ENCODE measurements at places on chromosomes 5 and 9.

- DNase-seq = no peak
Measured at GRCh38 chr5:76565009-76565408, 58.2 kb downstream of the F2RL2 start.

GRCh38 chr5:145110834-145111233, 724.3 kb downstream of the PRELID2 start:
- DNase-seq = no peak

- DNase-seq = no peak
Measured at GRCh38 chr5:175021841-175022625, 297.7 kb downstream of the MSX2 start.

DNA sequence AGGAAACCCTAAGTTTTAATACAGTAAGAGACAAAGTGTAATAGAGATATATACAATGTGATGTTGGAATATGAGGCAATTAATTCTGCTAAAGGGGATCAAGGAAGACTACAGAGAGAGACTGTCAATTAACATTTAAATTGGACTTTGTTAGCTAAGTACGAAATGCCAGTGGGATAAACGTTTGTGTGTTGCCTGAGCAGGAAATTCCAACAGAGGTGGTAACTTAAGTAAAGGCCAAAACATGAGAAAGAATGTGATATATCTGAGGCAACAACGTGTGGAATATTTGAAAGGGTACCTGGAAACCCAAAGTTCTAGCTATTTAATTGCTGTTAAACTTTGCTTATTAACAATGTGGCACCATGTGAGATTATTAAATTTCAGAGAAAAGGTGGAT, 1666.9 kb upstream of the WWC1 start:
- no peak for DNase-seq

GRCh38 chr9:18543406-18544192, 69.6 kb downstream of the ADAMTSL1 start:
- no peak for DNase-seq

- peak; percentile 59 for DNase-seq
Measured at GRCh38 chr5:72848474-72849428, 32.3 kb downstream of the TNPO1 start.

DNA sequence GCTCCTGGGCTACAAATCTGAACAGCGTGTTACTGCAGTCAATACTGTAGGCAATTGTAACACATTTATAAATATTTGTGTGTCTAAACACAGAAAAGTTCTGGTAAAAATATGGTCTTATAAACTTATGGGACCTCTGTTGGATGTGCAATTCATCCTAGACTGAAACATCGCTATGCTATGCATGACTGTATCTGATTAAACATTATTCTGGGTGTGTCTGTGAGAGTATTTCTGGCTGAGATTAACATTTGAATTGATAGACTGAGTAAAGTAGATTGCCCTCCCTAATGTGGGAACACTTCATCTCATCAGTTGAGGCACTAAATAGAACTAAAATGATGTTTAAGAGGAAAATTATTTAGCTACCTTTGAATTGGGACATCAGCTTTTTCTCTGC, 24.3 kb upstream of the PRDM9 start:
- no peak for DNase-seq

DNA sequence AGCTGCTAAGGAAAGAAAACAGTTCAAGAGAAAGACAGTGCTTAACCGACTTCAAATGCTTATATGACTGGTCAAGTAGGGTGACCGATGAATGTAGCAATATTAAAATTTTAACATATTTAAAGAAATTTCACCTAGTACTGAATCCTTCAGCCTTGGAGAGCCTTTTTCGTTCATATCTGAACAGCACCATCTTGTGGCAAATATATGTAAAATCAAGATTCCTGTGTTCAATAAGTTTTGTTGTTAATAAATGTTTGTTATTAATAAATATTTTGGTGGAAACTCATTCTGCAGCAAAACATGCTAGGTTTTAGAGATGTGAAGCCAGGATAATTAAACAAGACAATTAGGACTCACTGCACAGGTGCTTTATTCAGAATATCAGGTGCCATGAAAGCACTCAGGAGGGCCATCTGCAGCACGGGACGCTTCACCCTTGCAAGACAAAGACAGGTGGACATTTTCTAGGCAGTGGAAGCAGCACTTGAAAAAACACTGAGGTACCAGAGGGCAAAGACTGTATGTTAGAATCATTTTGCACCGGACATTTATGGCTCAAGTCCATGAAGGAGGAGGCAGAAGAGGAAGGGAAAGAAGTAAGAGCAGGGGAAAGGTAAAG, 15.6 kb downstream of the TICAM2 start:
- peak; percentile 36 for DNase-seq

Measured in KBM-7 (cell line).